ENCODE measurements at places on chromosomes 5 and 9.

DNA sequence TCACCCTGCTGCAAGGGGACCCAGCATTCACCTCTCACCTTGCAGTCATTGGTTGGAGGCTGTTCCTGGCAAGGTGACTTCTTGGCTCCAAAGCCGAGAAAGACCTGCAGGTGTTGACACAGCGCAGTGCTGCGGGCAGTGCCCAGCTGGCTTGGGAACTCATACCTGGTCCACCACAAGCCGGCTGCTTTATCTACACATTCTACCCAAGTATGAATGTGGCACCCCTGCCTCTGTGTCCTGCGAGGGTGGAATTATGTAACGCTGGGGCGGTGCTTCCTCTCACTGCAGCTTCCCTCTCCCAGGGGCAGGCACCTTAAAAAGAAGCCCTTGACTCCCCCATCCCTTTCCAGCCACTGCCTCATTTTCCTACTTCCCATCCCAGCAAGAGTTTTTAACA, 2.5 kb upstream of the ZMYND19 start:
- no peak for DNase-seq

DNA sequence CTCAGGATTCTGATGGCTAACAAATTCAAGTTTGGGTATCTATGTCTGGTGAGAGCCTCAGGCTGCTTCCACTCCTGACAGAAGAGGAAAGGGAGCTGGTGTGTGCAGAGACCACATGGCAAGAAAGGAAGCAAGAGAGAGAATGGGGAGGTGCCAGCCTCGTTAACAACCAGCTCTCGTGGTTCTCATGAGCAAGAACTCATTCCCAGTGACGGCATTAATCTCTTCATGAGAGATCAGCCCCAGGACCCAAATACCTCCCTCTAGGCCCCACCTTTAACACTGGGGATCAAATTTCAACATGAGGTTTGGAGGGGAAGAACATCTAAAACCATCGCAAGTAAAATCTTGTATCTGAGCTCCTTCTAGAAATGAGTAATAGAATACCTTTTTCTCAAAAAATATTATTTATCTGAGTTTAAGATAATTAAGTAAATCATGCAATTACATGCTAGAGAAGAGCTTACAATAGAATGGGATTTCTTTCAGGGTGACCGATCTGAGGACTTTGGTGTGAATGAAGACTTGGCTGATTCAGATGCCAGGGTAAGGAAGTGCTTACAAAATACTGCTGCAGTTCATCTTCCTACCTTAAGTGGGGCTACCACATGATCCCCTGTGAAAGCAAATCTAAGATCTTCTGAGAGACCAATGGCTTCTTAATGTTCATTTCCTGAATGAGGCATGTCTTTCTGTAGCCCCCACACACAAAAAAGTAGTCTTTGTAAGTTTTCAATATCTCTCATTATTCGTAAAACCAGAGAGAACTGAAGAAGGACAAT, 11.5 kb downstream of the ANXA1 start:
- DNase-seq, result no peak

DNA sequence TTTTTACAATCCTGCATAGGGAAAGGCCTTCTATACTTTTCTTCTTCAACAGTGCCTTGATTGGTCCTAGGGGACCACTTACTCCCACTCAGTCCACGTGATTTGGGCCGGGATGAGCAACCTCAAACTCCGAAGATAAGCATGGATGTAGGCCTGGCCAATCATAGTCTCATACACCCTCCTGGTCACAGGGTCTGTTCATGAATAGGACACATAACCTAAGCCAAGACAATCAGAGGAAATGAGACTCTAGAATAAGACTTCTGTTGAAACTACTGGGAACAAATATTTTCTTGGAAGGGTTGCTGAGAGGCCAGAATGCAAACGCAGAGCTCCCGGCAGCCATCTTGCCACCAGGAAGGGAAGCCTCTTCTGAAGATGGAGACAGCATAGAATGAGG, 68.1 kb downstream of the ARL15 start:
- no peak for DNase-seq

GRCh38 chr9:136339173-136339957, 12.0 kb downstream of the GPSM1 start:
- DNase-seq, result no peak

- DNase-seq, result no peak
Measured at GRCh38 chr9:27701016-27701415, 127.7 kb upstream of the C9orf72 start.

DNA sequence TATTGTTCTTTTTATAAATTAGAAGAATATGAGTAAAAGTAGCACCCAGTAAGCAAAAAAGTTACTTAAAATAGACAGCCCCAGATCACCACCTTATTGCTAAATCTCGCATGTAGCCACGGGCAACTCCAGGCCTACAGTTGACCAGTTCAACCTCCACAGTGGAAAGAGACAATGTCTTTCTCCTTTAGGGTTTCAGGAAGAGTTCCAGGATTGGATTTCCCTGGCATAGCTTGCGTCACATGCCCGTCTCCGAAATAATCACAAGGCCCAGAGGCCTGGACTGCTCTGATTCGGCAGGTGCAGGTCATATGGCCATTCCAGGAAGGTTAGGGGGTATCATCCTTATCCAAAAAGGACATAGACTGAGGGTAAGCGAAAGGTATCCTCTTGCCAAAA, 9.9 kb upstream of the PFDN1 start:
- DNase-seq, result no peak

DNA sequence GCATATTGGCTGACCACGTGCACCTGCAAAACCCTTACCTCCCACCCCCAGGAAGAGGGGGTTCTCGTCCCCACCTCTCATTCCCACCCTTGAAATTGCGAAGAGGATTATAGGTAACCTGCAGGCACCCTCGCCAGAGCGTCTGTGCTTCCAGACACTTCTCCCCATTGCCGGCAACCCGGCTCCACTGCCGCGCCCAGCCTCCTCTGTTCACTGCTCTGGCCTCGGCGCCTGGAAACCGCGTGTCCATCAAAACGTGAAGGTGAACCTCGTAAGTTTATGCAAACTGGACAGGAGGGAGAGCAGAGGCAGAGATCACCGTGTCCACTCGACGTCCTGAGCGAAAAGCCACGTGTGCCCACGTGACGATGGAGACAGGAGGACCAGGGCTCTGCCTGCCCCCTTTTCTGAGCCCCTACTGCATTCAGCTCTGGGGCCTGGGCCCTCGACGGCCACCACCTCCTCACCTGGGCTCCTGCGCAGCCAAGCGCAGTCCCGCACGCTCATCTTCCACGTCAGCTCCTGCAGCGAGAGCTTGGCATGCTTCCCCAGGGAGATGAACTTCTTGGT, 1.9 kb downstream of the TERT start:
- DNase-seq, result no peak

- DNase-seq, result no peak
Measured at GRCh38 chr5:146745931-146746577, 132.5 kb downstream of the PPP2R2B start.

DNA sequence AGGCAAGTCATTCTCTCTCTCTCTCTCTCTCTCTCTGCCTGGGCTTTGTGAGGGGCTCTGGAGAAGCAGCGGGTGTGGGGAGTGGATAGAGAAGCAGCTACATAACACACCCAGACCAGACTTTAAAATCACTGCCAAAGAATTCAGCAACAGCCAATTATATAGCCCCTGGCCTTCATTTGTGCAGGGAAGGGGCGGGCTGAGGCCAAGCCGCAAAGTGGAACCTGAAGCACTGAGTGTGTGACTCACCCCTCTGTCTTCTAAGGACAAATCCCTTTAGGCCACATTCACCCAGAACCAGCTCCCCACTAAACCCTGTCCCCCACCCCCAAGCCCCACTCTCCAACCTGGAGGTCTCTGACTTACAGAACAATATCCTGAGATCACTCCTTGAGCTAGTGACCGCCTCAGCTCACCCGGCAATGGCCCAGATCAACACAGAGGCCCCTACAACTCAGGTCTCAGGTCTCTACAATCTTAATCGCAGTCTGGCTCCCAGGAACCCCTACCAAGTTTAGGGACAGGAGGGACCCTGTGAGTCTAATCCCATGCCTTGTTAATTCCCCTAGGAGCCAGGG, 6.0 kb downstream of the B4GALT1 start:
- no peak for DNase-seq

GRCh38 chr5:112737070-112737462, 619 bp upstream of the APC start:
- DNase-seq, result no peak

DNA sequence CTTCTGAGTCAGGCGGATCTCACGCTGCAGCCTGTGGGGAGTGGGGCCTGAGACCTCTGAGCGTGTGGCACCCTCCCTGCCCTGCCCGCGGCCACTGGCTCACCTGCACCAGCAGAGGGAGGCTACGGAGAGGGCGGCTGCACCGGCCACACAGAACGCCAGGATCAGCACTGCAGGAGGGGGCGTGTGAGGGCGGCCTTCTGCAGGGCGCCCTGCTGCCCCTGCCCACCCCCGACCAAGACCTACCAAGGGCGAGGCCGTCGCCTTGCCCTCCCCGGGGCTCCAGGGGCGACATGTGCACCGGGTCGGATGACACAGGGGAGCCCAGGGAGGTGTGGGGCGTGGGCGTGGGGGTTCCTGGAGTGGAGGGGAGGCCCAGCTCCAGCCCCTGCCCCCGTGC, 5.4 kb downstream of the NPDC1 start:
- no peak for DNase-seq

DNA sequence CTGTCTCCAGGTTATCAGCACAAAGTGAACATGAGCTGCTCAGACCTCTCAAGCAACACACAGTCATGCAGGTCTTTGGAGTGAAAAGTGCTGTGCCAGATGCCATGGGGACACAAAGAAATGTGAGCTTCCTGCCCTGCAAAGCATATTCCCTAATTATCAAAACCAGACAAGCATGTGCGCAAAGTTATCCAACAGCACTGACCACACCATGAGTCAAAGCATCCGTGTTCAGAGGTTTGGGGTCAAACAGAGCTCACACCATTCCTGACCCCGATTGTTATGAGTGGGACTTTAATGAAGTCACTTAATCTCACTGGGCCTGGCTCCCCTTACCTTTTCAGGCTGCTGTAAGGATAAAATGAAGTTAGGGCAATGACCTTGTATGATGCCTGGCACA, 138.5 kb downstream of the SLIT3 start:
- no peak for DNase-seq

DNA sequence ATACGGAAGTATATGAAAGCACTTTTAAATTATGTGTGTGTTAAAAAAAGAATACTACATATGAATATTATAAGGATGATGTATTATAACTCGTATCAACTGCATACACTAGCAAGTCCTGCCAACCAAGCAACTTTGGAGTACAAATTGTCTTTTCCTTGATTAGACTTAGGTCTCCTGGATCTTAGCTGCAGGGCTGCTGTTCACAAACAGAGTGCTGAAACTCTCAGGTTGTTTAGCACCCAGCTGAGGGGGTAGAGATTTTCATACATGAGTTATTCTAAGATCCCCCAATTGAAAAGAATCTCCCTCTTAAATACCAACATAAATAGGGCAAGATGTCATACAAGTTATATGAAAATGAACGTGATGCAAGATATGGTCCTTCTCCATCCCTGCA, 149.8 kb upstream of the TNC start:
- no peak for DNase-seq

- no peak for DNase-seq
Measured at GRCh38 chr9:81092057-81092456, 597.3 kb downstream of the TLE1 start.

DNA sequence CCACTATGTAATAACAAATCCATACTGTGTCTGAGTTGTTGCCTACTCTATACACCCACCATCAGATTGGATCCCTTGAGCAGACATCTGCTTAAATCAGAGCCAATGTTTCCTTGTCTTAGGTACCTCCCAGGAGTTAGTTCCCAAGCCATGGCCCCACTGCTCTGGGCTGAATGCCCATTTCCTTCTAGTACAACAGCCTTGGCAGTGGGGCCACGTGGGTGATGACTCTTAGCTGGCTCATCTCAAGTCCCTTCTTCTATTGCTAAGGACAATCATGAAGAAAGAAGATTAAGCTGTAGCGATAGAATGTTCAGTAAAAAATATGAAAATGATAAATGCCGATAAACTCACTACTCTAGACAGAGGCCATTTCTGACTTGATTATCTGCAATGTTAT, 16.6 kb downstream of the PTGR1 start:
- DNase-seq, result no peak

DNA sequence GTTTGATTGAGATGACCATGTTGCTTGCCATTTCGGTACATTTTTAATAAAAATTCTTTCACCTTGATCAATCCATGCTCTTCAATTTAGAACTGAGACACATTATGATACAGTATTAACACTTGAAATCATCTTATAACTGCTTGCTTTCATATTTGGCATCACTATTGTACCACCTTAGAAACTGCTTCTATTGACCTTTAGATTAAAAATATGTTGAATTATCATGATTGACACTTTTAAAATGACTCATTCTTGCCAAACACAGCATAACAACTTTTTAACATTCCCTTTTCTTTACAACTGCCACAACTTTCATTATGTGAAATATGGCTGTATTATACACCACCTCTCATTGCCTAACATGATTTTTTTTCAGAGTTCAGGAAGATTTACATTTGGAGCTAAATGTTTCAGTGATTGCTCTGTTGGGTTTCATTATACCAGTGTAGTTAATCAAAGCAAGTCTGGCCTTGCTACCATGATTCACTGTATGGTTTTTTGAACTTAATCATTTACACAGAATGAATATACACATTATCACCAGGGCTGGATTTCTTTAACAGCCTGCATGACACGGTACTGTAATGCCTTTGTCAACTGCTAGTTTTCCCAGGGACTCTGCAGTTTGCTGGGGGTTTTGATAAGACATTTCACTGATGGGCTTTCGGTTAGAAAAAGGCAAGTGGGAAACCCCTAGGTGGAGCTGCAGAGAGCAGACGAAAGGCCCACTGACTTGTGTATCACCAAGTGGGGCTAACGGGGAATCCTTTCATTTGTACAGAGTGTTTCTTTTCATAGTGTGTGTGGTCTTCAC, 93.6 kb upstream of the TLE4 start:
- DNase-seq, result no peak

GRCh38 chr5:76556511-76557221, 66.5 kb downstream of the F2RL2 start:
- DNase-seq, result no peak

- DNase-seq, result no peak
Measured at GRCh38 chr5:162990063-162990462, 447.3 kb upstream of the CCNG1 start.

- no peak for DNase-seq
Measured at GRCh38 chr9:125749287-125749935, 2.2 kb downstream of the PBX3 start.

DNA sequence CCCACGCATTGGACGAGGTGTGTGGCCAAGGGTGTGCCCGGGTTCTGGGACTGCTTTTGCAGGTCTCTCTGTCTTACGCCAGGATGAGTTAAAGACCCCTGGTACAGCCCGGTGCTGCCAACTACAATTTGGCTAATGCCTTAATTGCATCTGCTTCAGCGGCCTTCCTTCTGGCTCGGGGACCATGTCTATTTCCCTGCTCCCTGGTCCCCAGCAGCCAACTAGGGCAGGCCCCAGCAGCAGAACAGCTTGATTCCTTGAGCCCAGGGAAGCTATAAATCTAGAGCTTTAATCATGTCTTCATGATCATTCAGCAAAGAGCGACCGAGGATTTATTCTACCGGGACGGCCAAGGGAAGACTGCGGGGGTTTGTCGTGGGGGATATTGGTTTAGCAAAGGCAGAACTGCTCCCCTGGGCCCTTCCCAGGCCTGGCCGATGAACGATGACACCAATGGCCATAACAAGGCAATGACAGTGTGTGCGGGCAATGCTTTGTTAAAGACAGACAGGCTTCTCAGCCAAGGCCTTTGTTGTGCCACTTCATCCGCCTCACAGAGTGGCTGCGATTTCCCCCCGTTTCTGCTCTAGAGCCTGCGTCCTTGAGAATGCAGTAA, 51.4 kb downstream of the CFAP77 start:
- no peak for DNase-seq

- no peak for DNase-seq
Measured at GRCh38 chr9:137123468-137123837, 8.9 kb upstream of the DPP7 start.

All from activated naive CD4-positive, alpha-beta T cell (primary cell).